ENCODE measurements at places on chromosomes 13 and 19.
A peak's percentile ranks its signal among the peaks of the same experiment; 100 is the strongest.

DNA sequence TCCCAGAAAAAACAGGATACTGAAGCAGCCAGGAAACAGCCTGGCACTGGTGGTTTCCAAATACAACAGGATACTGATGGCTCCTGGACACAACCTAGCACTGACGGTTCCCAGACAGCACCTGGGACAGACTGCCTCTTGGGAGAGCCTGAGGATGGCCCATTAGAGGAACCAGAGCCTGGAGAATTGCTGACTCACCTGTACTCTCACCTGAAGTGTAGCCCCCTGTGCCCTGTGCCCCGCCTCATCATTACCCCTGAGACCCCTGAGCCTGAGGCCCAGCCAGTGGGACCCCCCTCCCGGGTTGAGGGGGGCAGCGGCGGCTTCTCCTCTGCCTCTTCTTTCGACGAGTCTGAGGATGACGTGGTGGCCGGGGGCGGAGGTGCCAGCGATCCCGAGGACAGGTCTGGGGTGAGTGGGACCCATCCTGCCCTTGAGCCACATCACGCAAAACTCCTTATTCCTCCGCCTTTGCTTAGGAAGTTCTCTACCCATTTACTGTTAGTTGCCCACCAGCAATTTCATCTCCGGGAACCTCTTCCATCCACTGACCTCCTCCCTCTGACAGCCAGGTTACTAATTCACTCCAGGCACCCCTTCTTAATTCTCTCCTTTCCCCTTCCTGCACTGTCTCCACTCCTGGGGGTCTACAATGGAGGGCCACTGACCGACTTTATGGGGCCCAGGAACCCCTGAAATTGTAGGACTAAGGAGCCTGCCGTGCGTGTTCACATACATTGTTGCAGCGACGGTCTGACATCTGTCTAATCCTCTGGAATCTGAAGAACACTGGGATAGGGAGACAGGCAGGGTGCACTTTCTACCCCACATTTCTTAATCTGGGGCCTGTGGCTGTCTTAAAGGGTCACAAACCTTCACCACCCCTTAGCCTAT lies 1.2 kb downstream of the ITPKC start:
- DNase-seq, result no peak

DNA sequence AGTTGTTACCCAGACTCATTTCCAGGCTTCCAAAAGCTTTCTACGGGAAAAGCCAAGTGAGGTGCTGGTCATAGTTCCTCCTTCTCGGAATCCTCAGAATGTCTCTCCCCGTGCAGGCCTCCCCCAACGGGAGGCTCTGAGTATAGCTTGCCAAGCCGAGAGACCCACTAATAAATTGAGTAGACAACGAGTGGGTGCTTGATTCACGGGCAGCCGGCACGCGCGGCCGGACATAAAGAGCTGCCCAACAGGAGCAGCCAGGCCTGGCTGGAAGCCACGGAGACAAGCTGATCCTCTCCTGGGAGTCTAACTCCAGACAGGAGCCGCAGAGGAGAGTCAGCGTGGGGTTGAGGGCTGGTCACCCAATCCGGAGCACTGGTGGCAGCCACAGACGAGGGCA lies 43.4 kb upstream of the MEDAG start:
- no peak for DNase-seq

DNA sequence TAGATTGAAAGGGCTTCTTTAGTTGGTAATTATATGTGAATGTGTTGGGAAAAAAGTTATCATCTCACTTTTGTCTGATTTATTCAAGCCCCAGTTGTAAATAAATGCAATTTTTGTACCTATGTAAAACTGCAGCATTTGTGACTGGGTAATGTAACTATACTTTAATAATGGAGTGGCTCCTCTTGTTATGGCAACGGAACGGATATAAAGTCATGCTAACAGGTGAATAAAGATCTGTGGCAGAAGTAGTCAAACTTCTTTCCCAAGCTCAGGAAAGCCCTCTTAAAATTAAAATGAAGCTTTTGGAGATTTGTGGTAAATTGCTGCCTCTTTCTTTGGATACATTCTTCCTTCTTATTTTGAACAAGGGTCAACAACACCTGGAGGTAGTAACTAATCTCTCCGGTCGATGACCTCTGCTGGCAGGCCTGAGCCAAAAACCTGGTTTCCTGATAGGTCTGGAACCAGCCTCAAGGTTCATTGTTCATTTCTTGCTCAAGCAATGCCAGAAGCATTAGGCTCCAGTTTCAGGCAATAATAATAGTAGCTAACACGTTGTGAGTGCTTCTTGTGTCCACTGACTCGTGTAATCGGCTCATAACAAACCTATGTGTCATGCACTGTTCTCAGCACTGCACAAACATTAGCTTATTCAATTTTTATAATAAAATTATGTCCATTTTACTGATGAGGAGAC lies 313.4 kb upstream of the DACH1 start:
- no peak for DNase-seq

DNA sequence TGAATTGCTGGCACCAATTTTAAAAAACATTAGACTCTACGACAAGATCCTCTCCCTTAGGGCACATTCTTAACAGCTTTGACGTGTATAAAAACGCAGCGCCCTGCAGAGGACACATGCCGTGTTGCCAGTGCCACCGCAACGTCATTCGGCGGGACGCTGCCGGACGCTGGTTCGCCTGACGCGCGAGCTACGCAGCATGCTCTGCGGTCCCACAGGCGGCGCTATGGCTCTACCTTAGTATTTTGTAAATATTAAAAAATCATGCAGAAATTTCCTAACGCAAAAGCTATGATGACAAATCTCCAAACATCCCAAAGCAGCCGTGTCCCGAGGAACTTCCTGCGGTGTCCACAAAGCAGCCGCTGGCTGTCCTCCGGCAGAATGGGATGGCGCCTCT lies 4.2 kb upstream of the ADPRHL1 start:
- DNase-seq, result no peak

- peak; percentile 97 for DNase-seq
Measured at GRCh38 chr19:4057931-4058692, 8.6 kb downstream of the ZBTB7A start.

GRCh38 chr19:459724-460511 lies 915 bp downstream of the SHC2 start:
- peak; percentile 88 for DNase-seq

DNA sequence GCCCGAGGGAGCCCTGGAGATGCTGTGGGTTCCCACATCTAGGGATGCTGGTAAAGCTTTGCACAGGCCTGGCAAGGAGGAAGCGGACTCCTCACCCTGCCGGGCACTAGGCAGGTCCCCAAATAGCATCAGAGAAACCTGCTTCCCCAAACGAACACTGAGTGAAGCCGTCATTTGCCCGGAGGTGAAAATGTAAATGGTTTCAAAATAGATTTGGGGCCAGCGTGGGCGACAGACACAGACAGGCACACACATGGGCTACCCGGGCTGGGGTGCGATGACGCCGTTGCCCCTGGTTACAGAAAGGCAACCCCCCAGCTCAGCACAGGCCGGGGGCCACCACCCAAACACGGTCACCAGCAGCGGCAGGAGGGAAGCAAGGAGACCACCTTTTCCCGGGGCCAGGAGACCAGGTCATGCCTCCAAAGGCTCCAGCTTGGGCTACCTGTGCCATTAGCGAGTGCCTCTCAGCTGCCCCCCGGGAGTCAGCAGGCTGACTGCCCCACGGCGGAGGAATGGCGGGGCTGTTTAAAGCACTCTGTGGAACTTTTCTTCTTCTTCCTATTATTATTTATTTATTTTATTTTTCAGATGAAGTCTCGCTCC lies 47.5 kb upstream of the NDUFS7 start:
- DNase-seq, result no peak

DNA sequence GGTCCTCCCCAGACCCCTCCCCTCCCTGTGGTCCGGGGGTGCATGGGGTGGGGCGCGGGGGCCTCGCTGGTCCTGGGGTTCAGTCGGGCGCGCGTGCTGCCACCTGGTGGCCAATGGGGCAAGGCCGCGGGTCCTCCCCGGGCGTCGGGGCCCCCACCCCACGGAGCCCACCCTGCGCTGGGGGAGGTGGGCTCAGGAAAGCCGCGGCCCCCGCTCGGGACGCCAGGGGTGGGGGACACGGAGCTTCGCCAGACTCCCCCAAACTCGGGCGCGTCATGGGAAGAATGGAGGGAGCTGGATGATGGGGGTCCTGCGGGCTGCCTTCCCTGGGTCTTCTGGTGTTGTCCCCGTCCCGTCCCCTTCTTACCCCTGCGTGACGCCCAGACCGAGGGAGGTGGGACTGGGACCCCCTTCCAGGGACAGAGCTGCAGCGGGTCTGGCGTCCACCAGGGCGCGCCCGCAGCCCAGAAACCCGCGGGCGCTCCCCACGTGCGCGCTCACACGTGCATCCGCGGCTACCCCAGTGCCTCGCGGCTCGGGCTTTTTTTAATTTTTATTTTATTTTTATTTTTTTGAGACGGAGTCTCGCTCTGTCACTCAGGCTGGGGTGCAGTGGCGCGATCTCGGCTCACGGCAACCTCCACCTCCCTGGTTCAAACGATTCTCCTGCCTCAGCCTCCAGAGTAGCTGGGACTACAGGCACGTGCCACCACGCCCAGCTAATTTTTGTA lies 19.8 kb upstream of the TCF3 start:
- peak; percentile 86 for DNase-seq

Measured in AG08396 (cell line).